Keratinocyte (primary cell): ENCODE measurements at places on chromosomes 11 and 22. TPM values are rescaled to one million over a fixed set of nuclear protein-coding genes. Genes with fewer than 3 reads are reported as not detected.

Gene MTMR3
- 16.4 to 22.1 TPM (median 16.5 TPM) in 3 replicates for polyA plus RNA-seq

Gene GRAMD1B
- polyA plus RNA-seq, result 0.03 to 0.05 TPM (median 0.04 TPM) in 3 replicates

GRCh38 chr11:59668188-59668949, 468 bp downstream of the PATL1 start:
- peaks cover 22% of the 10 kb centered on the region for H3K4me1 ChIP-seq
- no peak for DNase-seq
- H3K36me3 ChIP-seq, result peaks cover 3% of the 10 kb centered on the region
- H3K27ac ChIP-seq, result peak overlapping the region; percentile 67
- no peaks in the 10 kb centered on the region for H3K27me3 ChIP-seq
- peak overlapping the region; percentile 75 for H3K4me3 ChIP-seq

DNA sequence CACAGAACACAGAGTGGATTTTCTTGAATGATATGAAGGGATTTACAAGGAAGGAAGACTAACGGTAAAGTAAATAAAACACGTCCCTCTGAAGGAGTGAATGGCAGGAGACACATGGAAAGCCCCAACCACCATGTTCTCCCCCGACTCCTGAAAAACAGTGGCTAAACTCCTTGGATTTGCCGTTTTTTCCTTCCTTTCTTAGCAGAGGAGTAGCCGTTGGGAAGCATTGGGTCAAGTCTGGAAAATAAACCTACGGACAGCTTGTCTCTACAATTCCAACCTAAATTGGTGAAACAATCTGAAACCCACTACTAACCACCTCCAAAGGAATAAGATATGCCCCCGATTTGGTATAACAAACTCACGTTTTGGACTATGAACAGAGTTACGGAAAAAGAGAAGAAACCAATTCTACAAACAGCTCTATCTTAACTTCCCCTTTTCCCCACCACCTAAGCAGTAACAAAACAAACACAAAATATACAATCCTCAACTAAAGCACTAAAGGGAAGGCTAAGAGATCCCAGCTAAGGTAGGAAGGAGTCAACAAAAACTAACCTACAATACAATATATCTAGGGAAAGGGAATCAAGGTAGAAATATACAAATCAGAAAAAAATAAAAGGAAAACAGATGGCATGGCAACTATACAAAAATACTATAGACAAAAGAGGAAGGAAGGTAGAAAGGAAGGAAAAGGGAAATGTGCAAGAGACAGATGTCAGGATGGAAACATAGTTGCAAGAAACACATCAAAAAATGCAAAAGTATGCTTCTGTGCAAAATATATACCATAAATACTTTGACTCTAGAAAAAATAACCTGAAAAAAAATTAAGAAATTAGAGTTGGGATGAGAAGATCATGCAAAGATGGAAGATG, 43.8 kb upstream of the LYVE1 start:
- H3K4me1 ChIP-seq, result no peaks in the 10 kb centered on the region
- no peak overlapping the region for H3K4me3 ChIP-seq
- no peak overlapping the region for H3K27ac ChIP-seq

DNA sequence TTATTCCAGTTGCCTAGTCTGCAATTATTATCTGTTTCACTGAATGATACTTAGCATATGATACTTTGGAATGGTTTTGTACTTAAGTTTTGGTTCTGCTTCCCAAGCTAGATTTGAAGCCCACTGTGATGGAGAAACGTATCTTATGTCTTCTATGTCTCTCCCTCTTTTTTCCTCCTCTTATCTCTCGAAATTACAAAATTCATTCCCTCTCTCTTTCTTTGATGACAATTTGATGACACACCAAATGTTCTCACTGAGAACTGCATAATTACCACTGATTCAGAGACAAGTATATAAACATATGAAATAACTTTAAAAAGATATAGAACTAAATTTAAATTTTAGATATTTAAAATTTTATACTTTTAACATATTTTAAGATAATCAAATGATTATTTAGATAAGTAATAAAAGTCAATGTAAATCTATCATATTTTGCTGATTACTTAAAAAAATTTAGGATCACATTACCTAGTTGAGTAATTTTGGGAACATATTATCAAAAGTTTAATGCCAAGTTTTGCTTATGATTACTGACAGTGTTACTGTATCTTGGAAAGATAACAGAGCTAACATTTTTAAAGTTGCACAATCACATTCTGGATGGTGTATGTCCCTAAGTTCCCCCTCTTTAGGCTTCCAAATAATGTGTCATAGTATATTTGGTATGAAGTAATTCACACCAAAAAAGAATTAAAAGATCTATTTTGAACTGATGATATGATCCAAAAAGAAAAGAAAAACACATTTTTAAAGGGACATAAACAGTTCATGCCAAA, 255.3 kb downstream of the SBF2 start:
- no peaks in the 10 kb centered on the region for H3K27me3 ChIP-seq
- no peaks in the 10 kb centered on the region for H3K36me3 ChIP-seq
- H3K4me3 ChIP-seq, result no peak overlapping the region
- peaks cover 4% of the 10 kb centered on the region for H3K4me1 ChIP-seq
- DNase-seq, result no peak
- H3K27ac ChIP-seq, result no peak overlapping the region
